ENCODE measurements at places on chromosomes 11 and 22. TPM values are rescaled to one million over a fixed set of nuclear protein-coding genes. Genes with fewer than 3 reads are reported as not detected.

DNA sequence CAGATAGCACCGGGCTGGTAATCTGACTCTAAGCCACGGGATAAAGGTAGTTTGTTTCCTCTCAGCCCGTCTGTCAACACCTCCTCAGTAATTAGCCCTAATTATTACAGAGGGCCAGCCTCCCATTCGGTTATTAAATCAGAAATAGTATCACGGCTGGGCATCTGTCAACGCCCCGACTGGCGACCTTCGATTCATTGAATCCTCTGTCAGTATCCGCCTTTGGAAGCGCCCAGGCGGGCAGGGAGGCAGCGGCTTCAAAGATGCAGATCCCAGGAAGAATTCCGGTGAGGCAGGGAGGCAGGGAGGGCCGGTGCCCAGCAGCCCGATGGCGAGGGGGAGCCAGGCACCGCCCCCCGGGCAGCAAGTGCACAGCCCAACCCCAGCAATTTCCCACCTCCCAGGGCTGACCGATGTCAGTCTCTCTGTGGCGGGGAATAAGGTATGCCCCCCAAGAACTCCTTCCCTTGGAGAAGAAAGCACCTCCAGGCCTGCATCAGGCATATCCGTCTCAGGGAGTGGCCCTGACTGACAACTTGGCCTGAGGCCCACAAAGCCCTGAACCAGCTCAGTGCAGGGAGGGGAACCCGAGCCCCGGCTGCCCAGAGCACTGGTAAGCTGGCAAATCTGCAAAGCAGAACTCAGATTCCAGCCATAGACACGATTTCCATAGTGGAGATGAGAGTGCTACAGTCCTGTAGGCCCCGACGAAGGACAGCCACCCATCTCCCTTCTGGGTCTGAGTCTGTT, 11.4 kb downstream of the GNB1L start:
- peak; percentile 55 for DNase-seq

- DNase-seq, result no peak
Measured at GRCh38 chr11:94183886-94184264, 55.2 kb downstream of the PANX1 start.

DNA sequence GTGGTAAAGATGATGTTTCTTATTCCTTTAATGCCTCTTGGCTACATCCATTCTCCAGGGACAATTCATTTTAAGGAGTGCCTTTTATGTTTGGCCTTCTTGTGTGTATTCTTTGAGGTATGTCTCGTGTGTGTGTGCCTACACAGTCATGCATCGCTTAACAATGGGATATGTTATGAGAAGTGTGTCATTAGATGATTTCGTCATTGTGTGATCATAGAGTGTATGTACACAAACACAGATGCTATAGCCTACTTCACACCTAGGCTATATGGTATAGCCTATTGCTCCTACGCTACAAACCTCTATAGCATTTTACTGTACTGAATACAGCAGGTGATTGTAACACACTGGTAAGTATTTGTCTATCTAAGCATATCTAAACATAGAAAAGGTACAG, 23.0 kb downstream of the ZNF202 start:
- DNase-seq, result no peak

DNA sequence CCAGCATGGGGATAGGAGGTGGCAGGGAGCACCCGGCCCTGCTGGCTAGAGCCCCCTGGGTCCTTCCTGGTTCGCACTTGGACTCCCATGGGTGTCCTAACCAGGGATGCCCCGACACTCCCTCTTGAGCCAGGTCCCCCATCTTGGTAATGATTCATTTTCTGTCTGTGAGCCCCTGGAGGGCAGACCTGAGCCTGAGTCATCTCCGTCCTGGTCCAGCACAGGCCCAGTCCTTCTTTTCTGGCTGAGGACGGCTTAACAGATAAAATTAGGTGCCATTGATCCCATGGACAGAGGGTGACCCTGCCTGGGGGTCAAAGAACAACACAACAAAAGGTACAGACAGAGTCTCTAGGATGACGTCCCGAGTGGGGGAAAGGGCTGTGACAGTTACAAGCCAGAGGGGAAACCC, 3.5 kb downstream of the RHOD start:
- DNase-seq, result peak; percentile 56

The KCNJ5 gene
- 7.5 TPM for total RNA-seq

The DDX25 gene
- total RNA-seq, result not detected
